ENCODE measurements at places on chromosomes 1 and 21.

GRCh38 chr21:43021191-43021590 lies 46.8 kb downstream of the PKNOX1 start:
- DNase-seq = no peak

DNA sequence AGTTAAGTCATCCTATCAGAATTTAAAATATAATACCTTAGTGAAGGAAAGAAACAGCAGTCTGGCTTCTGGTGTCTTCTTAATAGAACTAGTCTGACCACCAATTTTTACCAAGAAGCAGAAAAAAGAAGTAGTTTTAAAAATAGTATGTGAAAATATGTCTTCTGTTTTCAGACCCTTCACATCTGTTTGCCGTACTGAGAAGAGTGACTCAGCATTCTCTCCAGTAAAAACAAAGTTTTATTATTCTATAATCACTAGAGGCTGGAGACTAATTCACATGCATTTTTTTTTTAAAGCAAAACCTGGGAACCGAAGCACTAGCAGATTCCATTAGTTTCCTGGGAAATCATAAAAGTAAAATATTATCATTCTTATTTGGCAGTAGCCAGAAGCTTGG lies 163.8 kb downstream of the COL24A1 start:
- no peak for DNase-seq

- no peak for DNase-seq
These were observed 15.9 kb upstream of the PADI1 start for GRCh38 chr1:17188889-17189631.

- no peak for DNase-seq
These were observed 1.3 kb downstream of the SLAMF1 start for GRCh38 chr1:160645386-160646130.

GRCh38 chr1:247548092-247548491 lies 842 bp upstream of the GCSAML start:
- DNase-seq = no peak

DNA sequence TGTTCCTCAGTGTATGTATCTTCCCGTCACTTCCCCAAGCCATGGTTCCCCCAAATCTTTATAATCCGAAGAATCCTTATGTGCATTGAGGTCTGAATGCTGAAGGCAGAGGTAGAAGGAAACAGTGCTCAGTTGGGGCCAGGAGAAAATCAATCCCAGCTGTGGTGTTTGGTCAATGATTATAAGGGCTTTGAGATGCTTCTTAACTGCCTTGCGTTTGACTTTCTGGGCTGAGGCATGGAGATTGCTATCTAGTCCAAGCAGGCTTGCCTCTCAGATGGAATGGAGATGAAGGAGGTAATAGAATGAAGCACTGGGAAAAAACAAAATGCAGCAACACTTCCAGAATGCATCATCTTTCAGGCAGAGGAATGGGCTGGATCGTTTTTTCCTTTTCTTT lies 3.6 kb upstream of the MAP1LC3C start:
- DNase-seq = no peak

DNA sequence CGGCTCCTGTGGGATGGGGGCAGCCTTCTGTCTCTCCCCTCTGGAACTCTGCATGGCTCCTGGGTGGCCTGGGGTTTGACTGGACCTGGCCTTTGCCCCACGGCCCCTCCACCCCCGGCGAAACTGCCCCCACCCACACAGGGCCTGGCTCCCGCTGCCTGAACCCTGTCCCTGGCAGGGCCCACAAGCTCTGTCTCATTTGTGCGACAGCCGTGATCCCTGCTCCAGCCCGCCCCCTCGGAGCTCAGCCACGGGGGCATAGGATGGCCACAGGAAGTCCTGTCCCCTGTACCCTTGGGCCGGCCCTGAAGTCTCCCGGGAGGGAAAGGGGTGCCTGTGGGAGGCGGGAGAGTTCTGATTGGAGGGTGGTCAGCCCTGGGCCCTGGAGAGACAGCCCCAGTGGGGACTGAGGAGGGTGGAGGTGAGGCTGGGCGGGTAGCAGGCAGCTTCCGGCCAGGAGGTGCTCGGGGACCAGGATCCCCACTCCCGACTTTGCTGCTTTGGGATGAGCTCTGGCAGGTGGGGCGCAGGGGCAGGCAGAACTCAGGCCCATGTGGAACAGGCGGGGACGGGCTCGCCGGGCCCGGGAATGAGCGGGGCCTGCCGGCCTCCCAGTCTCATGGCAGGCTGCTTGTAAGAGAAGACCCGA lies 45.1 kb downstream of the SLX9 start:
- no peak for DNase-seq

DNA sequence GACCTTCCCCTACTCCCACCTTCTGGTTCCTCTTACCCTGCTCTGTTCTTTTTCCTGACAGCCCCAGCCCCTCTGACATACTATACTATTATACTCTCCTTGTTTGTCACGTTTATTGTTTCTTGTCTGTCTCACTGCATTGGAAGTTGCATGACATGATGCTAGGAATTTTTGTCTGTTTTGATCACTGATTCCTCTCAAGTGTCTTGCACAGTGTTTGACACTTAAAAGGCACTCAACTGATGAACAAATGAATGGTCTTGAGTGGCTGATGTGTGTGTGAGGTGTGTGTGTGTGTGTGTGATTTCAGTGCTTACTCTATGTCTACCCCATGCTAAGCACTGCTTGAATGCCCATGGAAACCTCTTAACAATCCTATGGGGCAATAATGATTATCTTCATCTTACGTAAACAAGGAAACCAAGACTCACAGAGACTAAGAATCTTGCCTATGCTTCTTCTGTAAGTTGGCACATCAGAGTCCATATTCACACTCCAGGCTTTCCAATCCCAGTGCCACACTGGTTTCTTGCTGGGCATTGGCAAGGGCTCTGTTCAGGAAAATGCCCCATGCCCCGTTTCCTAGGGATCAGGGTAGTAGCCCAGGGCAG lies 59.7 kb downstream of the ATP1A1 start:
- DNase-seq = no peak

DNA sequence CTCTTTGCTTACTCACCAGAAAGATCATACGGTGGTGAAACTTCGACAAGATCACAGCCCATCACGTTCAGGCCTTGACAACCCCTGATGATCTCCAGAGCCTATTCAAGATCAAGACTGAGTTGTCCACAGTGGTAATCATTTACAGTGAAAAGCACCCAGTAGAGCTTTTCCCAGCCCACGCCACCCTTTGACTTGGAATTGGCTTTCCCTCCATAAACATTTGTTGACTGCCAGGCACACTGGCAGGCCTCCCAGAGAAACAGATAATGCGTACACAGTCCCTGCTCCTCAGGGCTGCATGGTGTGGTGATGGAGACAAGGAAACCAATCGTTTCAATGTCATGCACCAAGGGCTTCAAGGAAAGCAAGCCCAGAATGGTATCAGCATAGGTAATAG lies 10.1 kb downstream of the AGMAT start:
- DNase-seq = no peak

DNA sequence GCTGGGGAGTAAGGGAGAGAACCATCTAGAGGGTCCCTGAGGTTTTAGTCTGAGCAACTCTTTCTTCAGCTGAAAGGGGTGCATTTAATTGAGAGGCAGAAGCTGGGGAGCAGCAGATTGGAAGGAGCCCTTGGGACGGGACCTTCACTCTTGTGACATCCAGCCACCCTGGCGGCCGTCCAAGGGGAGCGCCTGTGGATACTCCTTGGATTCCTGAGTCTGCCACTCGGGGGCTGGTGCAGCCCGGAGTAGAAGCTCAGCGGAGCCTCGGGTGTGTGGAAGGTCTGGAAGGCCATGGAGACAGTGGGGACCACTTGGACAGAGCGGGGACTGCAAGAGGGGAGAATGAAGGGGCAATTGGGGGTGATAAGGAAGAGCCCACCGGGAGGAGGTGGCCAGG lies 68.7 kb downstream of the AJAP1 start:
- no peak for DNase-seq

DNA sequence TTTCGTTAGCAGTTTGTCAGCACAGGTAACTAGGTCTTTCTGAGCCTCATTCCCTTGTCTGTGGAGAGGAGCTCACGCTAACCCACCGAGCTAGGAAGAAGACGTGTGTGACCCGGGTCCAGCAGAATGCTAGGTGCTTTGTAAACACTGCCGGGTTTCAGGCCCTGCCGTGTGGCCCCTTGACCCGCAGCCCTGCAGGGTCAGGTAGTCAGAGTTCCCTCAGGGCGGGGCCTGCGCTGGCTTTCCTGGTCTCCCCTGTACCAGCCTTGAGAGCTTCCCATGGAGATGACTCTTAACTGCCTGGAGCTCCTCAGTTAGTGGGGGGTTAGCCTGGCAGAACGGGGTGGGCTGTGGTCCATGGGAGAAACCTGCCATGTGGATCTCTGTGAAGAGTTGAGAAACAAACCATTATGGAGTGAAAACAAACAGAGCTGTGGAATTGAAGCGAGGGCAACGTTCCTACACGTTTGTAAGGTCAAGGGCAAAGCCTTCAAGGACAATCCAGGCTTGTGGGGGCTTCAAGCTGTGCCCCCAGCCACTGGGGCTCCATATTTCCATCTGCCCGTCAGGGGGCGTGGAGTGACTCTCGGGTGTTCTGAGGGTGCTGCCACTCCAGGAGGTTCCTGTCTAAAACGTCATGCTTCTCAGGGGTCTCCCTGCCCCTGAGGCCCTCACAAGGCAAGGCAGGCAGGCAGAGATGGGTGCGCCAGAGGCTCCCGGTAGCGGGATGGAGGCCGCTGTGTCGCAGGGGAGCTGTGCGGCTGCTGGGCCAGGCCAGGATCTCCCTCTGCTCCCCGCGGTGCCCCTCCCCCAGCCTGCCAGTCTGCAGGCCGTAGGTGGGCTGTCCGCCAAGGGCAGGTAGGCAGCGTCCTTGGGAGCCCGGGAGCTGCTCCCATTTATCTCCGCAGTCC lies 23.8 kb downstream of the LHX4 start:
- no peak for DNase-seq

GRCh38 chr1:230249695-230250480 lies 176.2 kb downstream of the PGBD5 start:
- no peak for DNase-seq

DNA sequence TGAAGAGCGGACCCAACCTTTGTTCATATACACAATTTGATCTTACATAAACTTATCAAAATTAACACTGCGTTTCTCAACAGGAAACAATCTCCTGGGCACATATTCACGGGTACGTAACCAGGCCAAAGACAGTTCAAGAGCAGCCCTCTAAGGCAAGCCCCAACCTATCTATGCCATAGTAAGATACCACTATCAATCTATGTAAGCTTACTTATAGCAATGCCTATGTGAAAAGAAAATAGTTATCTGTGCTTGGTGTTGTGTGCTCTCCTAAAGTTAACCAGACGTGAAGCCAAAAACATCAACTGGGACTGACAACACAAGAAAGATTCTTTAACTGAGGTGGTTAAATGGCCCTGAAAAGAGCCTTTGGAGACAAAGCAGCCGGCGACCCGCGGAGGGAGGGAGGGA lies 49.4 kb upstream of the BOLA1 start:
- DNase-seq = no peak

GRCh38 chr1:9270290-9270883 lies 22.3 kb upstream of the SPSB1 start:
- DNase-seq = no peak

- DNase-seq = no peak
These were observed 46.0 kb downstream of the GRHL3 start for GRCh38 chr1:24364975-24365678.

- no peak for DNase-seq
These were observed 263.4 kb downstream of the TTLL7 start for GRCh38 chr1:83735526-83735925.

GRCh38 chr1:2906620-2907019 lies 105.1 kb upstream of the TTC34 start:
- no peak for DNase-seq
